Activated effector memory CD4-positive, alpha-beta T cell treated with anti-CD3 and anti-CD28 coated beads, Interleukin-2, amount 50 U/mL, for 16 hours (primary cell): ENCODE measurements at places on chromosomes 2 and 18.

GRCh38 chr2:123953846-123954245 lies 71.2 kb upstream of the CNTNAP5 start:
- DNase-seq = no peak

- no peak for DNase-seq
These were observed 223.5 kb downstream of the HRH4 start for GRCh38 chr18:24683925-24684324.

- no peak for DNase-seq
These were observed 696.7 kb upstream of the SOX11 start for GRCh38 chr2:4995466-4995865.

DNA sequence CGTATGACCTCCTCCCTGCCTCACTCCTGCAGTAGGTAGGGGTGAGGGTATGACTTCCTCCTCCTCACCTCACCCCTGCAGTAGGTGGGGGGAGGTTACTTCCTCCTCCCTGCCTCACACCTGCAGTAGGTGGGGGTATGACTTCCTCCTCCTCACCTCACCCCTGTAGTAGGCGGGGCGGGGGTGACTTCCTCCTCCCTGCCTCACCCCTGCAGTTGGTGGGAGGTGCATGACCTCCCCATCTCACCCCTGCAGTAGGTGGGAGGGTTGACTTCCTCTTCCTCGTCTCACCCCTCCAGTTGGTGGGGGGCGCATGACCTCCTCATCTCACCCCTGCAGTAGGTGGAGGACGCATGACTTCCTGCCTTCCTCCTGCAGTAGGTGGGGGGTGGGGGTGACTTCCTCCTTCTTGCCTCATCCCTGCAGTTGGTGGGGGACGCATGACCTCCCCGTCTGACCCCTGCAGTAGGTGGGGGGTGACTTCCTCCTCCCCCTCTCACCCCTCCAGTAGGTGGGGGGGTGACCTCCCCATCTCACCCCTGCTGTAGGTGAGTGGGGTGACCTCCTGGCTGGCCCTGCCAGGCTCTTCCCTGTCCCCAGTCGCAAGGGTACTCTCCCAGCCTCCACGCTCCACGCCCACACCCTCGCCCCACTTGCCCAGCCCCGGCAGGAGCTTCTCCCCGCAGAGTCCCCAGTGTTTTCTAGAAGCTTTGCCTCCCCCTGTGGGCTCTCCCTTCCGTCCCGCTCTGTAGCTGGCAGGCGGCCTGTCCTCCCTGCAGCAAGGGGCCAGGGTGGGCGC lies 39.3 kb downstream of the TSHZ1 start:
- DNase-seq = no peak

- DNase-seq = no peak
These were observed 31.6 kb upstream of the GAREM2 start for GRCh38 chr2:26141145-26141769.
